Activated T-helper 1 cell treated with Interleukin-2 at 50 U/mL for 16 hours (primary cell): ENCODE measurements at places on chromosomes 11 and 22.

- no peak for DNase-seq
These were observed 25.3 kb downstream of the MB start for GRCh38 chr22:35591714-35592417.

DNA sequence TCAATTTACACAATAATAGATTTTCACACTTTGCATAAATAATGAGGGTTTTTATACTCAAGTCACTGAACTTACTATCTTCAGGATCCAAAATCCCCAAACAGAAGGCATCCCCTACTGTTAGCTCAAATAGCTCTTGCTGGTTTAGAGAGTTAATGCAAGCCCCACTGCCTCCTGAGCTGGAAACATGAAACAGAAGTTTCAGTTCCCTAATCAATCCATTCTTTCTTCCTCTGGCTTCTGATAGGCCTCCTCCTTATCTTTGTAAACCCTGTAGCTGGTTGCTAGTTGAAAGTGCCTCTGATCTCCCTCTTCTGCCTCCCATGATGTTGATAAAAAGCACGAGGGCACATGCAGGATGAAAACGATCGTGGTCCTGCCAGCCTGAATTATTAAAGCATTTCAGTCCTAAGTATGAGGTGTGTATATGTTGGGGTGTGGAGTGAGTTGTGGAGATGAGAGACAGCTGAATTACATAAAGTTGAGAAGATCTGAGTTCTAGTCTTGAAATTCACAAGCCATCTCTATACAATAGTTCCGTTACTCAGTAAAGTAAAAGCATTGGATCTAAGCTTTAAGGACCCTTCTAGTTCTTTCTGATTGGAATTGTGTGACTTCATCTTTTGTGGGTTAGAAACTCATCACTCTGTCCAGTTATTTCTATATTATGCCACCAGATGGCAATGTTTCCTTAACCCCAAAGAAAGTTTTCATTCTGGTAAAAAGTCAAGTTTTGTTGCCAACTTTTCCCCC is 35.0 kb upstream of the EHF start:
- DNase-seq, result no peak

DNA sequence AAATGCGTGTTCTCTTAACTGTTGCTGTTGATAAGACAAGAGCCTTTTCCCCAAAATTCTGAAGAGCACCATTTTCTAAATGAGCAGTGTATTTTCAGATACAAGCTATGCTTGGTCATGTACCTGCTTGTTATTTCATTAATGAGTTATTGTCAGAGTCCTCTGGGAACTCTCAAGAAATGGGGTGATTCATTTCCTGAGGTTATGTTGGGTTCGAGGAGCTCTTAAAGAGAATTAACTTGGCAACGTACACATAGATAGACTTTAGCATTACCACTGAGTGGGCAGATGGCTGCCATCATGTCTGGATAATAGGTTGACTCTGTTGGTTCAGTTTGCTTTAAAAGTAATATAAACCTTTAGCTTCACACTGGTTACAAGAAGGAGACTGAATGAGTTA is 87.9 kb upstream of the SORL1-AS1 start:
- no peak for DNase-seq

- DNase-seq, result no peak
These were observed 9.4 kb downstream of the HORMAD2 start for GRCh38 chr22:30089655-30089974.

- no peak for DNase-seq
These were observed 90.6 kb downstream of the ATM start for GRCh38 chr11:108313444-108313843.

- no peak for DNase-seq
These were observed 1.6 kb upstream of the IFITM1 start for GRCh38 chr11:312092-312816.

DNA sequence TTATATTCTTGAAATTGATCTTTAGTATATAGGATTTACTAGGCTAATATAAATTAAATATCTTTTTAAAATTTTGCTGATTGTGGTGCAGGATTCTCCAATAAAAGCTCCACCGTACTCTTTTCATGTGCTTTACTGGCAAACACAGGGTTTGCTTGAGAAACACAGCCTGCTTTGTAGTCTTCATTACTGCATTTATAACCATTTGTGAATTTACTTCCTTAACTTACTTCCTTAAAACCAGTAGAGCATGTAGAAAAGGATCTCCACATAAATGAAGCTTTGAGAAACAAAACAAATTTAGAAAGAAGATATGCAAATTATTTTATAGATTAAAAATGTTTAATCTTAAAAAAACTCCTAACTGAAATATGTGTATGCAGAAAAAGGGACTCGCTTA is 28.8 kb downstream of the SWAP70 start:
- no peak for DNase-seq

- no peak for DNase-seq
These were observed 118.7 kb upstream of the ANO1 start for GRCh38 chr11:69959461-69959860.

GRCh38 chr11:94134651-94135512 is 6.2 kb downstream of the PANX1 start:
- no peak for DNase-seq

DNA sequence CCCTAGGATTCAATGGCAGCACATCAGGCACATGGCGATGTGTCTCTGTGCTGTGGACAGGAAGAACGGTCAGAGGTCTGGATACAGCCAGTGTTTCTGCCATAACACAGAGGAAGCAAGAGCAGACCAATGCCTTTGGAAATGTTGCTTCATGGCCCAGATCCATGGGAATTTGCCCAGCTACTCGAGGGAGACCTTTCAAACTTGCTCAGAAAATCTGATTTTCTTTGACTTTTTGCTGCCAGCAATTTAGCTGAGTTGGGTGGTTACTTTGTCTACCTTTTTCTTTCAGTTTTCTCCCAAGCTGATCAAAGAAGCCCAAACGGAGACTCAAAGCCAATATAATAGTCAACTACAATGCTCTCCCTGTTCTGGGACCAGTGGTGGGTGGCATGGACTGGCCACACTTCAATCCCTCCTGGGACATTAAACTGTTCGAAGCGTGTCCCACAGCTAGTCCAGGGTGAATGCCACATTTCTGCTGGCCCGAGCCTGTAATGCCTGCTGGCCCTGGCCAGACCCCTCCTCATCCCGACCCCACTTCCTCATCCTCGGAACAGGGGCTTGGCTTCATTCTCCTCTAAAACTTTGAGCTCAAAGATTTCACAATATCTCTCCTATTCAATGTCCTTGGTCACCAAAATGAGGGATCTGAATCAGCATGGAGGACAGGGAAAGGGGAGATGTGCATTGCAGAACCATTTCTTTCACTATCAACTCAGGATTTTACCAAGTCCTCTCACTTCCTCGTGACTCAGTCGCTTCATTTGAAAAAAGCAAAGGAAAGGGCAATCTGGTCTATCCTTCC is 93.3 kb downstream of the ABTB2 start:
- DNase-seq, result no peak

- no peak for DNase-seq
These were observed 40.6 kb upstream of the GNB1L start for GRCh38 chr22:19895160-19895849.

GRCh38 chr11:122697636-122698167 is 42.2 kb downstream of the UBASH3B start:
- no peak for DNase-seq

DNA sequence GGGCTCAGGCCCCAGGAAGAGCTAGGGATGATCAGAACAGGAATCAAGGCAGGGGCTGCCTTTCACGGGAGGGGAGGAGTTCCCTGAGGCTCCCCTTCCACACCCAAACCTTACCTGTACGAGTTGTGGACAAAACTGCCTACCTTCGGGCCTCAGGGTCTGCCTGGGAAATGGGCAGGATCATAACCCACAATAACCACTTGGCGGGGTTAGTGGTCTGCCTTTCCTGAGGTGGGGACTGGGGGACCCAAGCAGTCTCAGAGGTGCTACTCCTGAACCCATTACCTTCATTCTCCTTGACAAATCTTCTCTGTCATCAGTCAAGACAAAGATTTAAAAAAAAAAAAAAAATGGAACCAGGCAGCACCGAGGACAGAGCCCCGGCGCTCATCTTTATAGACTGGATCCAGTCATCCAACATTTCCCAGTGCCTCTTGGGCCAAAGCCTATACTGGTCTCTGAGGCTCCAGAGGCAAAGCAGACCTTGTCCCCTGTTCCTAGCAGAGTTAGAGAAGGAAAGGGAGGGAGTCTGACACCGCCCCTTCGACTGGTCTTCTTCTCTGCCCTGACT is 14.2 kb downstream of the P2RY6 start:
- DNase-seq, result no peak
